ENCODE measurements at places on chromosomes 13 and 19.

- peak; percentile 56 for DNase-seq
Observed at GRCh38 chr19:41930926-41931592, 2.8 kb upstream of the ERFL start.

DNA sequence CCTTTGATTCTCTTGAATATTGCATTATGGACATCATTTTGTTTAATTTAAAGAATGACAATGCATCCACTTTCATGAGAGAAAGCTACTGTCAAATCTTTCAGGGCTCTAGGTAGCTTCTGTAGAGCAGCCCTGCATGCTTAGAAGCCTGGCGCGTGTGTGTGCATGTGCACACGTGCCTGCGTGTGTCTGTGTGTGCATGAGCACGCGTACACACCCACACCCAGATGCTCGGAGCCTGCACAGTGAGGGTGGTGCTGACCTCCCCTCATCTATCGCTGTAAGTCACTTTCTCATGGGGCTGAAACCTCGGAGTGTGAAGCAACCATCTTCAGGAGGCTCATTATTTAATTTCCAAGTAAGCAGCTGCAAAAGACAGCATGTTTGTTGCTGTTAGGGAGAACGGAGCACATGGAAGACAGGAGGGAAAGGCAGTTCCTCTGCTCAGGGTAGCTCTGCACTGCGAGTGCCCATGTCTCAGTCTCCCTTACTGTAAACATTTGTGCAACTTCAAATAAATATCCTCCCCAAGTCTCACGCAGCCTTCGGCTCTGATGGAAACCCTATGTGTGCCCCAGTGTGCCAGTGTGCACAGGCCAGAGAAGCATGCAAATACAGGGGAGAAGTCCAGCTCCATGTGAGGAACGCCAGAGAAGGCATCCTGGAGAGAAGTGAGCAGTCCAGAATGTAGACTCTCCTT lies 22.8 kb downstream of the TSHZ3 start:
- no peak for DNase-seq

- DNase-seq, result peak; percentile 43
Observed at GRCh38 chr19:8580710-8581281, 3.6 kb upstream of the MYO1F start.

DNA sequence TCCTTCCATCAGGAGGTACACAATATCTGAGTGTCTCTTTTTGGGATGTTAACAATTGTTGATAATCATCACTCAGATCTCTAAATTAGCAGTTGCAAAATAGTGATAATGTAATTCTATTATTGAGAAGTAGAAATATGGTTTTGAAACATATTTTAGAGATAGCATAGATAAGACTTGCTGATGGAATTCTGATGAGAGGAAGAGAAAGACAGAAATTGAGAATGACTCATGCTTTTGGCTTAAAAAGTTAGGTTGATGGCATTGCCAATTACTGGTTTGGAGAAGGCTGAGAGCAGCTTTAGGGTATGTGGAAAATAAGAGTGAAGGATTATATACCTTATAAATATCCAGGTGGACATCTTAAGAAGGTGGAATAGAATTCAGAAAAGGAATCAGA lies 106.4 kb upstream of the EDNRB start:
- DNase-seq, result no peak

- no peak for DNase-seq
Observed at GRCh38 chr19:32573492-32573794, 7.5 kb upstream of the PDCD5 start.

DNA sequence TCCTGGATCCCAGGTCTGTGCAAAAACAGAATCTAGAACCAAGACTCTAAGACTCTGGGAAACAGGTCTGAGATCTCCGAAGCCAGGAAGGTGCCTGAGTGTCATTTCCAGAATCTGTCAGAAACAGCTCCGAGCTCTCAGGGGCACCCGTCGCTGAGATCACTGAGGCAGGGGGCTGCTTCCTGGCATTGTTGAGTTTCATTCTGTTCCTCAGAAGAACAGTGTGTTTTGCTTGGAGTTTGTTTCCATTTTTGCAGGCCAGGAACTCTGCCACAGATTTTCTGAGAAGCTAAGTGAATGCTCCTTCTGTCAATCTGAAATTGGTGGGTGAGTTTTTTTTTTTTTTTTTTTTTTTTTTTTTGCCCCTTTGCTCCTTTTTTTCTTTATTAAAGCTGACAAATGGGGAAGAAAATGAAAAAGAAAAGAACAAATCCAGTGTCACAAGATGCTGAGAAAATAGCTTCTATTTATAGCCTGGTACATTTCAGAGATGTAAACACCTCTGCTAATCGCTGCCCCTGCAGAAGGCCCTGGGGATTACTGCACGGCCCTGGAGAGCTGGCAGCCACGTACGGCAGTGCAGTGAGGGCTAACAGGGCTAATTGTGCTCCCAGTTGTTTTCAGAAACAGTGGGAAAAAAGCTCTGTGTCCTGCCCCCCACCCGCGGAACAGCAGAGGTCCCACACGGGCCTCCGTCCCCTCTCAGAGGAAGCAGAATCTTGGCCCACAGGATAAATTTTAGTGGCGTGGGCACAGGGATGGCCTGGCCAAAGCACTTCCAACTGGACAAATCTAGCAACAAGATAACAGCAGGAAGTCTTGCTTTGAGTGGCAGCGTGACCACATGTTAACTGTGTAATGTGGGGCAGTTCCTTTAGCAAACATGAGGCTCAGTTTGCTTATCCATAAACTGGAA lies 237.6 kb upstream of the IRS2 start:
- DNase-seq, result peak; percentile 55

DNA sequence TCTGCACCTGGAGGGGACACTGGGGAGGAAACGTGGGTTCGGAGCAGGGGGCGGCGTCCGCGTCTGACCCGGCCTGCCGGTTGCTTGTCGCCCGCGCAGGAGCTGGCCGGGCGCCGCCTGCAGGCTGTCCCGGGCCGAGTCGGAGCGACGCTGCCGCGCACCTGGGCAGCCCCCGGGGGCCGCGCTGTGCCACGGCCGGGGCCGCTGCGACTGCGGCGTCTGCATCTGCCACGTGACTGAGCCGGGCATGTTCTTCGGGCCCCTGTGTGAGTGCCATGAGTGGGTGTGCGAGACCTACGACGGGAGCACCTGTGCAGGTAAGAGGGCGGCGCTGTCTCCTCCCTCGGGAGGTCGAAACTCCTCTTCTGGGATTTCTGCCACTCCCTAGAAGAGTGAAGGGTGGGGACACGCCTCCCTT lies 1.3 kb downstream of the ITGBL1 start:
- no peak for DNase-seq
